Kidney capillary endothelial cell (primary cell): ENCODE measurements at places on chromosomes 2 and 18.

DNA sequence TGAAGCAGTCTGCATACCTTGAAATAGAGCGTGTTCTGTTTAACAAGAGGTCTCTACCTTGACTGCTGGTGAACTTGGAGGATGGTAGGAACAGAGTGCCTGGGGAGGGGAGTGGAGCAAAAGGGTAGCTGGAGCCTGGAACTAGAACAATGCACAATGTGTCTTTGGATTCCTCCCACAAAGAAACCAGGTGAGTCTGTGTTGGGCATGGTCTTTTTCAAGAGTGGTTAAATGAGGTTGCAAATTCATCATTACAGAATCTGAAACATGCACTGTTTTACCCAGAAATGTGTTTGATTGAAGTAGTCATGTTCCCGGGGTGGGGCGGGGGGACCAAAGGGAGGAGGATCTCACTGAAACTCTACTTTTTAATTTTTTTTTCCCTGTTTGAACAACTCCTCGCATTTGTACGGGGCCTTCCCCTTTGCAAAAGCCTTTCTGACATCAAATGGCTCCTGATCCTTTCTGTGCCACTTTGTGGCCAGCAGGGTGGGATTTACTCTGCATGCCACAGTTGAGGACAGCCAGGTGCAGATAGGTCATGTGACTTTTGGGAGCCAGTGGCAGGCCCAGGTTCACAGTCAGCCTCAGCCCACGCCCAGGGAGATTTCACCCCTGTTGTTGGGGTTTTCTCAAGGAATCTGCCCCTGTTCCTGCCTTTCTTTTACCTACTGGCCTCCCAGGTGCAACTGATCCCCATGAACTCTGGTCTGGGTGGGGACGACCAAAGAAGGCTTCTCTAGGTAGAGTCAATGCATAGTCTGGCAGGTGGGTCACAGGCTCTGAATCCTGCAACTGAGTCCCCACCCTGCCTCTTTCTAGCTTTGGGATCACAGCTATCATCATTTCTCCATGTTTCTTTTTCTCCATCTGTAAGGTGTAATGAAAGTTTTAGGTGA, 28.2 kb downstream of the MYCN start:
- no peak for DNase-seq

GRCh38 chr2:46351750-46352138, 54.5 kb downstream of the EPAS1 start:
- peak; percentile 81 for DNase-seq

- DNase-seq: no peak
These were observed 114.0 kb downstream of the HIBCH start for GRCh38 chr2:190205657-190206056.

GRCh38 chr2:227846831-227847230, 24.6 kb upstream of the DAW1 start:
- DNase-seq: no peak

- DNase-seq: no peak
These were observed 134.1 kb downstream of the SLC8A1 start for GRCh38 chr2:40317761-40318160.

- DNase-seq: no peak
These were observed 145.0 kb upstream of the SPATS2L start for GRCh38 chr2:200161458-200161857.

GRCh38 chr2:212330263-212330662, 208.3 kb downstream of the ERBB4 start:
- DNase-seq: no peak

- DNase-seq: no peak
These were observed 37.0 kb upstream of the MTCL1 start for GRCh38 chr18:8668381-8668780.

GRCh38 chr2:118102433-118103082, 14.3 kb downstream of the INSIG2 start:
- no peak for DNase-seq

GRCh38 chr18:25470062-25470461, 118.1 kb upstream of the ZNF521 start:
- DNase-seq: no peak

- no peak for DNase-seq
These were observed 60.2 kb upstream of the FAM117B start for GRCh38 chr2:202574541-202574940.

GRCh38 chr2:200784215-200784614, 27.5 kb upstream of the BZW1 start:
- no peak for DNase-seq

DNA sequence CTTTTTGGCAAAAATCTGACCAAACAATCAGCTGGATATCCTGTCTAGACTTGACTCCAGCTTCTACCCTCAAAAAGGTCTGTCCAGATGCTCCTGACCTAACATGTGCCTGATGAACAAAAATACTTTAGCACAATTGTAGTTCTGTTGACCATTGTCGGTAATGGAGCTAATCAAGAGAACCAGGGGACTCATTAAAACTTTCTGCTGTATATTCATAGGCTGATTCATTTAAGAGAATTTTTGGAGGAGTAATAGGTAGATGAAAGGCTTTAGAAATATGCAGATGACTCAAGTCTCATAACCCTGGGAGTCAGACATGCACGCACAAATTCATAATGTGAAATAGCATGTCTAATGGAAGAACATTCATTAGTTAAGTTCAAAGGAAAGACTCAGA, 514.2 kb downstream of the TXNL1 start:
- no peak for DNase-seq
